ENCODE measurements at places on chromosomes 3 and 15.

DNA sequence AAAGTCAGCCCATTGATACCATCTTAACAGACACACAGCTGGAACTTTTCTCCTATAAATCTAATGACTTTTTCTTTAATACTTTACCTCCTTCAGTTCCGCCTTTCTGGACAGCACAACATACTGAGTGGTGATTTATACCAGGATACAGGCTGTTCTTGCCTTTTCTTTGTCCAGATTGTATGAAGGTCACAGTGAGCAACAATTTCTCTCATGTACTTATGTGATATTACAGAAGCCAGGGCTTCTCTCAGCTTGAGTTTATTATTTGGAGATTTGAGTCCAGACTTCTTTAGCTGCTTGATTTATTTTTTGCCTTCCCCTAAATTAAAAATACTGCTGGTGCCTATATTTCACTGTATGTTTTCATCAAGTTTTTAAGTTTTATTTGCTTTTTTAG, 976.0 kb downstream of the ROBO2 start:
- DNase-seq, result no peak

- peak; percentile 89 for DNase-seq
These were observed at the start of gene CFAP44 for GRCh38 chr3:113441051-113441770. Gene CFAP44 (minus strand): TSS chr3:113441493. CDS start chr3:113433664, 7,829 bp downstream.

GRCh38 chr3:138873471-138874278, 38.9 kb upstream of the PIK3CB start:
- DNase-seq, result no peak

DNA sequence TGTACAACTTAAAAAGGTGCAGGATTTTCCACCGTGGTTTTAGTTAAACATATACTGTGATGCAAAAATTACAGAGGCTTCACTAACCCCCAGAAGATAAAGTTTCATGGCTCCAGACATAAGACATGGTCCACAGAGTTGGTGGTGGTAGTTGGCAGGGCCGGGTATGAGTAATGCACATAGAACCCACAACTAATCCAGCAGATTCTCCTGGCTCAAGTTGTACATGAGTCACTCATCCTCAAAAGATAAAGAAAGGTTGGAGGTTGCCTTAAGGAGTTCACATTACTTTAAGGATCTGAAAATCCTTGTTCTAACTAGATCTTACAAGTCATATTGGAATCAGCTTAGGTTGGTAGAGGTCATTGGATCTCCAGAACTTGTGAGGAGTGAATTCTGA, 98.3 kb upstream of the ZBTB20 start:
- DNase-seq, result no peak

GRCh38 chr15:45645026-45645980, 10.5 kb downstream of the SQOR start:
- DNase-seq, result no peak

DNA sequence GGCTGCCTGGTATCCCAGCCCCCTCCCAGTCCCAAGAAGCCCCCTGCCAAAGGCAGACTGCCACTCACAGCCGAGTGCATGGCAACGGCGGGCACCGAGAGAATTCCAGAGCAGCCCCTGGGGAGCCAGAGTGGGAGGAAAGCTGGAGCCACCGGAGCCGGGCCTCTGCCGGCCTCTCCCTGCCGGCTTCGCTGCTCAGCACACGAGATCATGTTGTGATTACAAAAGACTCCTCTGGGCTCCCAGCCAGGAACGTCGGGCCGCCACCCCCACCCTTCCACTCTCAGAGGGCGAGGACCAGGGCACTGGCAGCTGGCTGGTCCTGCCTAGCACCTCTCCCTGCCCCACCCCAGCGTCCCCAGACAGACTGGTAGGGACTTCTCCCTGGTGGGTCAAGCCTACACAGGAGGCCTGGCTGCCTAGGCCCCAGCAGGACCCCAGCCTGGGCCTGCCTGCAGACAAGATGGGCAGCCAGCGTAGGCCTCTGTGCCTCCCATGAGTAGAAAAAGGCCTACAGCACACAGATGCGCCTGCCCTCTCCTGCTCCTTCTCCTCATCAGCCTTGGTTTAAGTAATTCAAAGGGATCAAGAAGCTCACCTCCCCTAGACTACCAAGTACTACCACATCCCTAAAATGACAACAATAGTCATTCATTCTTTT, at the start of gene CCDC9B:
TSS of gene CCDC9B (minus strand) at position 200 of the 661 bp plus-strand sequence. CDS start at position 80, 120 bp downstream.
- DNase-seq, result no peak

GRCh38 chr3:116994351-116994879, 284.8 kb downstream of the TUSC7 start:
- DNase-seq, result no peak

- DNase-seq, result no peak
These were observed 16.0 kb downstream of the ANKRD63 start for GRCh38 chr15:40266828-40267304.

DNA sequence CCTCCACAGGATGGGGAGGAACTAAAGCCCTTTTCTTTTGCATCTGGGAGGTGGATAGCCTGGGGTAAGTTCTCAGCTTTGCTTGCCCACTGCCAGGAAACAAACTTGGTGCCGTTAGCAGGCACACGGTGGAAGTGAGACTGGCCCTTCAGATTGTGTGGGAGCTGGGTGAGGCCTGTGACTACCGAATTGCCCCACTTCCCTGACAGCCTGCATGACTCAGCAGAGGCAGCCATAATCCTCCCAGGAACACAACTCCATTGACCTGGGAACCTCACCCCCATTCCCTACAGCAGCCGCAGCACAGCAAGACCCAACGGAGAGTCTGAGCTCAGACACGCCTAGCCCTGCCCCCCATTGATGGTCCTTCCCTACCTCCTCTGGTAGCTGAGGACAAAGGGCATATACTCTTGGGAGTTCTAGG, 282.6 kb downstream of the KLF13 start:
- no peak for DNase-seq

GRCh38 chr3:39168156-39168780, 14.9 kb upstream of the CSRNP1 start:
- no peak for DNase-seq

- DNase-seq, result no peak
These were observed 169.5 kb upstream of the THBS1 start for GRCh38 chr15:39411102-39411989.

GRCh38 chr15:28921919-28922706, 36.3 kb downstream of the APBA2 start:
- DNase-seq, result no peak

DNA sequence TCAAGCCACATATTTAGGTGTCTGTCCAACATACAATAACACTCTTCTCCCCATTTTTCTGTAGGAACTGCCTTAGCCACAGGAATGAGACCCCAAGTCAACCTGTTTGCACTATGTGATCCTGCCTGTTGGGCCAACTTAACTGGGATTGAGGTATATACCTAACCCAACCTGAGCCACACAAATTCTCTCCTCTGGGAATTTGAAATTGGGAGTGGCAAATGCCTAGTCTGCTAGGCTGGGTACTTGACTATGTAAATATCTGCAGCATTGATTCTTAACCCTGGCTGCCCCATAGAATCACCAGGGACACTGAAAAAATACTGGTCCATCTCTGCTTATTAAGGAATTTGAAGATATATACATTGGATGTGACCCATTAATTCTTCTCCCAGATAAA, 35.2 kb upstream of the TNIK start:
- DNase-seq, result no peak

DNA sequence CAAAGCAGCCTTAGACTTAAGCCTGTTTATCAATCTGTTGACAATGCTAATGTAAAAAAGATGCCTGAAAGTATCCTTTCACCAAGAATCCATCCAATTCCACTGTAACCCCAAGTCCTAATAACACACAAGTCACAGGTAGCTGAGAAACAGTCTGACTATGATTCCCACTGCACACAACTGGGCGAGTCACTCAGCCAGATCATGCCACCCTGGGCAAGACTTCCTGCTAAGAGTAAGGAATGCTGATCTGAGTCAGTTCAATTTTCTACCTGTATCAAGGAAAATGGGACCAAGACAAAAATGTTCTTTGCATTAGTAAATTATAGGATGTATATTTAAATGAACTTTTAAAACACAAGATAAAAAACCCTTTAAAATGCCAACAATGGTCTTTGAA, 33.3 kb downstream of the NPTN start:
- no peak for DNase-seq

DNA sequence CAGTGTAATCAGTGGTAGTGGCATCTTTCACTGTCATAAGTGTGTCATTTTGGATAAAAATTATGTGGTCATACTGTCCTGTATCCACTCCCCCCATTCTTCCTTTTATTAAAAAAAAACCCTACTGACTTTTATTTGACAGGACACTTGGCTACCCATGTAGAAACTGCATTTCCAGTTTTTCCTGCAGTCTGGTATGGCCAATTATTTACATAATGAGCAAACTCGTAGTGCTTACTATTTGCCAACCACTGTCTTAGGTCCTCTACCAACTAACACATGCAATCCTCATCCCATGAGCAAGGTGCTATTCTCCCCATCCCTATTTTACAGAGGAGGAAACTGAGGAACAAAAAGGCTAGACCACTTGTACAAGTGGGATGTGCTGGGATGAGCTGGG, 129.1 kb downstream of the MECOM start:
- no peak for DNase-seq

- DNase-seq, result no peak
These were observed 580.2 kb downstream of the NLGN1 start for GRCh38 chr3:173977747-173978146.

GRCh38 chr15:49637857-49638256, 17.0 kb downstream of the DTWD1 start:
- no peak for DNase-seq

- DNase-seq, result no peak
These were observed 48.9 kb downstream of the ABCC5 start for GRCh38 chr3:183968666-183969245.

GRCh38 chr3:77539014-77539413, 499.1 kb downstream of the ROBO2 start:
- DNase-seq, result no peak

DNA sequence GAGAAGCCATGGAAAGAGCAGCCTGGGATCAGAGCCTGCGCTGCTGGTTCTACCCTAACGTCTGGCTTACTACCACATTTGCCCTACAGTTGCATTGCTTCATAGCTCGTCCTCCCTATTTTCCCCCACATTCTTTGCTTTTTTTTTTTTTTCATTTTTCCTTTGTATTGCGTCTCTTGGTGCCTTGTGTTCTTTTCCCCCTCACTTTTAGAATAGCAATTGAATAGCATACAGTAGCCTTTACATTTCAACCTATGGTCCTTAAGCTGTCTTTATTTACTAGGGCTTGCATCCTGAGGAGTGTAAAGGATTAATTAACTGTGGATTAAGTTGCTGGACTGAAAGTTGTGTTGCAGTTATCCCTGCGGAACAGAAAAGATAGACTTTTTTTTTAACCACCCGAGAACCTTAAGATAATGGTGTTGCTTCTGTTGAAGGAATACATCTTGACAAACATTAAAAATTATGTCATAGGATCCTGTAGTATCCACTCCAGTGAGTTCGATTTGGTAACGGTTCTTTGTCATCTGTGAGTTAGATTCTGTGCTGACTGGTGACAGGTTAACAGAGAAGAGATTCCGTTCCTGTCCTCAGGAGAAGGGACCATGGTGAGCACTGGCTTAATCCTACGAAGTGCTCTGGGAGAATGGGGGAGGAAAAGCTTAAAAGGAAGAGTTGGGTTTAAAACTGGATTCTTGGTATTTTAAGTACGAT, 417.4 kb upstream of the NAALADL2 start:
- DNase-seq, result no peak

- no peak for DNase-seq
These were observed 121.3 kb upstream of the CHL1 start for GRCh38 chr3:75260-75659.

DNA sequence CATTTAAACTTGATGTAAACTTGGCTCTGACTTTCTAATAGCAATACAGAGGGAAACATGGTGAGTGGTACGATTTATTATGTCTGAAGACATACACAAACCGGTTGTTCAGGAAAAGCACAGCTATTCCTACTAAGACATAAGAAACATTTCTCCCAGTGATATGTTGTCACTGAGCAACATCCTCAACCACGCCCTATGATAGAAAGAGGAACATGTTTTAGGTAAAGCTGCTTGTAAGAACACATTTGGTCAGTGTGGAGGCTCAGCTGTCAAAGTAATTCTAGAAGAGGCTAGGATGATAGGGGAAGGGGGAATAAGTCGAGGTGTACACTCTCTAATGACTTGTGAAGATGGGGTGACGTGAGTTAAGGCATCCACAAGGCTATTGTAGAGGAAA, 42.7 kb upstream of the B3GNT5 start:
- no peak for DNase-seq

DNA sequence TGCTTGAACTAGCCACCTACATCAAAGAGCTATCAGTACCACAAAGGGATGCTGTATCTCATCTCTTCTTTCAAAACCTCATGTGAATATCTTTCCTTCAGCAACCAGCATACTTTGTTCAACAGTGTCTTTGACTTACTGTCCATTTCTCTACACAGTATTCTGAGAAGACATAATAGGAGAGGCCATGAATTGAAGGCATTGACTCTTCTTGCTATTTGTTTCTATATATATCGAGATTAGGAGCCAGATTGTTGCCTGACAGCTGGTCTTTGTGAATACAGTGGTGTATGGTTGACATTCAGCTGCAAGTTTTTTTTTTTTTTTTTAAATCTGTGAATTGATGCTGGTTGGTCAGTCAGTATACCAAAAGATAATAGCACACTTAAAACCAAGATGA, 12.1 kb upstream of the CSRNP1 start:
- no peak for DNase-seq

GRCh38 chr3:17349093-17349492, 393.3 kb downstream of the TBC1D5 start:
- DNase-seq, result no peak

GRCh38 chr3:122858373-122858772, 63.5 kb downstream of the SLC49A4 start:
- no peak for DNase-seq

DNA sequence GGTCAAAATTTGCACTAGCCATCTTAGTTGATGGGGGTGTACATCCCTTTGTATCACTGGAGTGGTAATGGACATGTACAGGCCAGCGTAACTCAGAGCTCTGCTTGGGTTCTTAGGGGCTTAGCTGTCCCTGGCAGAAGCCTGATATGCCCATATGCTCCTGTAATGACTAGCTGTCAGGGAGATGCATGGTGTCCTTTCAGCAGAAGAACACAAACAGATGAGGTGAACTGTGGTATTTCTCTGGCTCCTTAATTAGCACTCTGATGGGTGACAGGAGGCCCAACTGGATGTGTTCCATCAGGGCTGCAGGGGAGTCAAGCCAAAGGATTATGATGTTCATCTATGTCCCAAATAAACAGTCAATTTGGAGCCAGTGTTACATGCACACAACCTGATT, 774.5 kb downstream of the AGBL1 start:
- no peak for DNase-seq

GRCh38 chr3:38124324-38125122, 12.4 kb downstream of the ACAA1 start:
- DNase-seq, result no peak

- no peak for DNase-seq
These were observed 112.7 kb downstream of the SYNPR start for GRCh38 chr3:63390710-63391230.

- no peak for DNase-seq
These were observed 27.2 kb downstream of the IQSEC1 start for GRCh38 chr3:13045904-13046568.

GRCh38 chr15:24752354-24752753, 76.8 kb downstream of the NPAP1 start:
- DNase-seq, result no peak
